T-helper 2 cell (primary cell): ENCODE measurements at places on chromosomes 11 and 22.

DNA sequence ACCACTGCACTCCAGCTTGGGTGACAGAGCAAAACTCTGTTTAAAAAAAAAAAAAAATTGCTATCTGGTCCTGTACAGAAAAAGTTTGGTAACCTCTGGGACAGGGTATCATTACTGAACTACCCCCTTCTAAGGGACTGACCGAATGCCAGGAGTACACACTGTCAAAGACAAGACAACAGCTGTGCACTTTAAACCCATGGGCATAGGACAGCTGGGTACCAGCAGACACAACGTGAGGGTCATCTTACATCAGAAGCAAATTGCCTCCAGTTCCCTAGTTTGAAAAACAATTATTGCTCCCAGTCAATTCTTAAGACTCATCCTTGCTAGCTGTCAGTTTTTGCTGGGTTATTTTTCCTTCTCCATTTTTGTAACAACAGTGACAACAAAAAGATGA lies 17.8 kb downstream of the CD59 start:
- no peak for DNase-seq

DNA sequence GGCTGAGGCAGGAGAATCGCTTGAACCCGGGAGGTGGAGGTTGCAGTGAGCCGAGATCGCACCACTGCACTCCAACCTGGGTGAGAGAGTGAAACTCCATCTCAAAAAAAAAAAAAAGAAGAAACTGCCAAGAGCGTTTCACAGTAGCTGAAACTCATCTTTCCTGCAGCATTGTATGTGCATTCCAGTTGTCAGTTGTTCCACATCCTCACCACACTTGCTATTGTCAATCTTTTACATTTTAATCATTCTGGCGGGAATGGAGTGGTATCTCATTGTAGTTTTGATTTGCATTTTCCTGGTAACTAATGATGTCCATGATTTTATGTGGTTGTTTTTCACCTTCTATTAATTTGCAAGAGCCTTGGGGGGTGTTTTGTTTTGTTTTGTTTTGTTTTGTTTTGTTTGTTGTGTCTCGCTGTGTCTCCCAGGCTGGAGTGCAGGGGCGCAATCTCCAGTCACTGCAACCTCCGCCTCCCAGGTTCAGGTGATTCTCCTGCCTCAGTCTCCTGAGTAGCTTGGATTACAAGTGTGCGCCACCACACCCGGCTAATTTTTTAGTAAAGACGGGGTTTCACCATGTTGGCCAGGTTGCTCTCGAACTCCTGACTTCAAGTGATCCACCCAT lies 8.1 kb upstream of the GNB1L start:
- DNase-seq: no peak

GRCh38 chr11:88535916-88536547 lies 198.5 kb upstream of the CTSC start:
- DNase-seq: no peak

DNA sequence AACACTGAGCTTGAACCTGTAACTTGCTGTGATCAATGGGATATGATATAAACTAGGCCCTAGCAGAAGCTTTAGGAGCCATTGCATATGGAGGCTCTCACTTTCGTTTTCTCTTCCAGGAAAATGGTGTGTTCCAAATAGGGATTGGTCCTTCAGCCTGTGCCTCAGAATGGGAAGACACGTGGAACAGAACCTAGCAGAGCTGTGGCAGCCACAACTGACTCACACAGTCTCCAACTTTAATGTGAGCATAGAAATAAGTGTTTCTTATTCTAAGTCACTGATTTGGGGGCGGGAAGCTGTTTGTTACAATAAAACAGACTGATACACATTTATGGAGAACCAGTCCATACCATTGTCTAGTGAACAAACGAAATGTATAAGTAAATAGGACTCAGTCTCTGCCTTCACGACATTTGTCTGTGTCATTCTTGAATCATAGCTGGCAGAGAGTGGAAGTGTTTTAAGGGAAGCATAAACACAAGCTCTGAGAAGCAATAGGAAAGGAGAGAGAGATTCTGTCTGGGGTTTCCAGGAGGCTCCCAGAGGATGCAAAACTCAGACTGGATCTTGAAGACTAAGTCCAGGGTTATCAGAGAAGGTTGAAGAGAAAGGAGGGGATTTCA lies 97.3 kb downstream of the GALNT18 start:
- no peak for DNase-seq

- DNase-seq: no peak
Measured at GRCh38 chr22:16845465-16845864, 20.3 kb upstream of the XKR3 start.

DNA sequence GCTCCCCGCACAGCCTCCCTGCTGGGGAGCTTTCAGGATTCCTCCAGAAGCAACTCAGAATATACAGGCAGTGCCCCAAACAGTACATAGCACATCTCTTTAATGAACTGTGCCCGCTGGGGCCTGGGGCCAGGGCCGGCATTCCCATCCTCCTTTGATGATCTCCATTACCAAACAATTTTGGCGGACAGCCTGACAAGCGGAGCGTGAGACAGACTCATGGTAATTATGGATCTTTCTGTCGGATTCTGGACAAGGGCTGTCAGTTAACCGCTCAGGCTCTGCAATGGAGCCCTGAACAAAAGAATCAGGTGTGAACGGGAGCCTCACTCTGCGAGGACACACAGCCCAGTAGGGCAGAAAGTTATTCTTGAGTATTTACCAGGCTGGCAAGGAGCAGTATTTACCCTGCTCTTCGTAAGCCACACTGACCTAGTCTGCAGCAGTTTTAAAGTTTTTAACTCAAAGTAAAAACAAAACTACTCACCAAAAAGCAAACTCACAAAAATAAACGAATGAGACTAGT lies 174.0 kb downstream of the TBC1D22A start:
- DNase-seq: no peak

GRCh38 chr11:75292943-75293342 lies 52.4 kb downstream of the TPBGL start:
- DNase-seq: no peak

DNA sequence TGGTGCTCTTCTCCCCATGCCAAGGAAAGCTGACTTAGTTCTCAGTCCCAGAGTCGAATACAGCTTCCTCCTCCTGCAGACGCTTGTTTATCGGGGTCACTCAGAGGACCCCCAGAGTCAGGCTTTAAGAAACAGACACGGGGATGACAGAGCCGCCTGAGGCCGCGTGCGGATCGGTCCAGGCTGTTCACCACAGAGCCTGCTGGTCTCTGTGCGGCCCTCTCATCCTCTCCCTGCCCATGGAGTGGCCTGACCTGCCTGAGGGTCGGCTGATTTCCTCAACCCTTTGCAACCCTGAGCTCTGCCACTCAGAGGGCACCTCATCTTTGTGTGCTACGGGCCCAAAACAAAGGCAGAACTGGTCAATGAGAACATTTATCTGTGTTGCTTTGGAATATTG lies 2.1 kb downstream of the GAL start:
- no peak for DNase-seq

DNA sequence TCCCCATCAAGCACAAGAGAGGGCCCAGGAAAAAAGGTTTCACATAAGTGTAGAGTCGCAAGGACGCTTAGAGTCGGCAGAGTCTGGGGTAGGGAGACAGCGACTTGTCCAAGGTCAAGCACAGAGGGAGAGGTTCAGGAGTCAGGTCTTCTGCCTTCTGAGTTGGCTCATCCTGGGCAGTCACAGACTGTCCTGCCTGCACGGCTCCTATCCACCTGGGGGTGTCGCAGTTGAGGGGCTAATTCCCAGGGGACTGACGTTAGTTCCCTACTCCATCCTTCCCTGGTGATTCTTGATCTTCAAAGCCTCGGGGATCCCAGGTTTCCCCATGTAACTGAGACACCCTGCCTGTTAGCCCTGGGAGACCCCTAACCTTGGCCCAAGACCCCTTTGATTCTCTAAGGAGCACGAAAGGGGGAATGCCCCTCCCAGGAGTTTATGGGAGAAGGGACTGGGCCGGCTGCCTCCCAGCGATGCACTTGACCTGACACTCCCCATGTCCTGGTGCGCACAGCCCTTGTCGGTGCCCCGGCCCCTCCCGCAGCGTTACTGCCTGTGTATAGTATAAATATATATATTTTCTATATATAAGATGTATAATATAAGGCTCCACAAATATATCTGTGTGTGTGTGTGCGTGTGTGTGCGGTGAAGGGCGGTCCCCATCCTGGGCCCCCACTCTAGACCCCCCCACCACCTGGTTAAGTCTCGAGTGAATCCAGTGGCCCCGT lies 14.7 kb upstream of the TAB1 start:
- no peak for DNase-seq

DNA sequence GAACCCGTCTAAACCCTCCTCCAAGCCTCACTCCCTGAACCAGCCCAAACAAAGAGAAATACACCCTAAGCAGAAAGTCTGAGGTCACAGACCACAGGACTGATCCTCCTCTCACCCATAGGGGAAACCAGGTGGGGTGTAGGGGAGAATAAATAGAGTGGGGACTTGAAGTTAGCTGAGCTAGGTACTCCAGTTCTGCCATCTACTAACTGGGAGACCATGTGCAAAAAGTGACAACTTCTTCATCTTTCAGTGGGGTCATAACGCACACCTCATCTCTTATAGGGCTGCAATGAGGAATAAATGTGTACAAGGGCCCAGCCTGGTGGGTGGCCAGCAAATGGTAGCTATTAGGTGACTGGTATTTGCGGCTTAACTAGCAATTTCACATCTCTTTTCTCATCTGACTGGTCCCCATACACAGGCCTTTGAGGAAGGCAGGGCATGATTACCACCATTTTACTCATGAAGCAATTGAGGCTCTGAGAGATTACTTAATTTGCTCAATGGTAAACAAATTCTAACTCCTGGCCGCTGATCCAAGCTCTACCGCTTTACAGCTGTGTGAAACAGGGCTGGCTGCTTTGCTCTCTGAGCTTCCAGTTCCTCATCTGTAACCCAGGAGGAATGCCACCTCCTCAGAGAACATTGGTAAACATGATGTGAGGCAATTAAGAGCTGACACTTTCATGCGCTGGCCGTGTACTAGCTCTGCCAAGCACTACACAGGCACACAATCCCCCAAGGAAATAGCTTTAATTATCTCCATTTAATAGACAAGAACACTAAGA lies 16.6 kb downstream of the TBC1D10A start:
- peak; percentile 83 for DNase-seq

DNA sequence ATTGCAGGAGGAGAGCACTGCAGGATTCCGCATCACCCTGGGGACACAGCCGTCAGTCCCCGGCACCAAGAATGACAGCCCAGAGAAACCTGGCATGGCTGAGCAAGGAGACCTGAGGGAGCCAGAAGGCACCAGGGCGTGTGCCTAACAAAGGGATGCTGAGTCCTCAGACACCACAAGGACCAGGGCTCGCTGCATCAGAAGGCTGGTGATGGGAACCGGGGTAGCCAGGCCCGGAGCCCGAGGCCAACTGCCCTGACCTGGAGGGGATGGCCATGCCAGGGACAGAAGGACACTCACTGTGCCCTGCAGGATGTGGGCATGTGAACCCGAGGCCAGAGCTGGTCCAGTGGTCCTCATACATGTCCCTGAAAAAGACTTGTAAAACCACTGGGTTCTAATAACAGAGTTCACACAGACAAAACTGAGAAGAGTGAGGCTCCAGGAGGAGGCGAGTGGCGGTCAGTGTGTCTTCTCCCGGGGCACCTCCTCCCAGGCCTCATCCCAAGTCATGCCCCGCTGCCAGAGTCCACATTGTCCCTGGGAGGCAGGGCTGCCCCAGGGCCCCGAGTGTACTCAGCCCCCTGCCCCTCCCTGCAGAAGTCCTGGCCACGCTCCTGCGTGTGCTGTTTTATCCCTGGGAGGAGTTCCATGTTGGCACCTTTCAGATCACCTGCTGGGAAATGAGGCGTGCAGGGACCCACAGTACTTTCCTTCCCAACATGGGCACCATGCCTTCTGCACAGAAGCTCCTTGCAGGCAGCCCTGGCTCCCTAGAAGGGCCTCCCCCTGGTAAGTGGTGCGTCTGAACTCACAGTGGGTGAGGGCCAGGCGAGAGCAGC lies 42.5 kb downstream of the TBX1 start:
- no peak for DNase-seq

- DNase-seq: no peak
Measured at GRCh38 chr11:38384568-38384967, 1786.5 kb upstream of the RAG2 start.

DNA sequence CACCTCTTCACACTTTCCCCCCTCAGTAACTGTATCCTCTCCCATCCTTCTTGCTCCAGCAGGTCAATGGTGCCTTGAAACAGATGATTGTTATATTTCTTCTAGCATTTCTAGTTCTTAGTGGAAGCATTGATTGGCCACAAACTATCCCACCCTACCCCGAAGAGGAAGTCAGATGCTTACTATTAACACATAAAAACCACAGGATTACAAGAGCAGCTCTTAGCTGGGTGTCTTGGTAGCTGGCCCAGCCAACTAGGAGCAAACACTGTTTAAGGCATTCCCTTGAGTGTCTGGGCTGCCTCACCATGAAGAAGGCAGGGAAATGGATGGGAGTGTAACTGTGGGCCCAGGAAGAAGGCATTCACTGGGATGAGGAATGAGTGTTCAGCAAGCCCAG lies 176.6 kb downstream of the GRIK4 start:
- DNase-seq: no peak

GRCh38 chr11:45154276-45154675 lies 7.8 kb downstream of the PRDM11 start:
- DNase-seq: no peak

DNA sequence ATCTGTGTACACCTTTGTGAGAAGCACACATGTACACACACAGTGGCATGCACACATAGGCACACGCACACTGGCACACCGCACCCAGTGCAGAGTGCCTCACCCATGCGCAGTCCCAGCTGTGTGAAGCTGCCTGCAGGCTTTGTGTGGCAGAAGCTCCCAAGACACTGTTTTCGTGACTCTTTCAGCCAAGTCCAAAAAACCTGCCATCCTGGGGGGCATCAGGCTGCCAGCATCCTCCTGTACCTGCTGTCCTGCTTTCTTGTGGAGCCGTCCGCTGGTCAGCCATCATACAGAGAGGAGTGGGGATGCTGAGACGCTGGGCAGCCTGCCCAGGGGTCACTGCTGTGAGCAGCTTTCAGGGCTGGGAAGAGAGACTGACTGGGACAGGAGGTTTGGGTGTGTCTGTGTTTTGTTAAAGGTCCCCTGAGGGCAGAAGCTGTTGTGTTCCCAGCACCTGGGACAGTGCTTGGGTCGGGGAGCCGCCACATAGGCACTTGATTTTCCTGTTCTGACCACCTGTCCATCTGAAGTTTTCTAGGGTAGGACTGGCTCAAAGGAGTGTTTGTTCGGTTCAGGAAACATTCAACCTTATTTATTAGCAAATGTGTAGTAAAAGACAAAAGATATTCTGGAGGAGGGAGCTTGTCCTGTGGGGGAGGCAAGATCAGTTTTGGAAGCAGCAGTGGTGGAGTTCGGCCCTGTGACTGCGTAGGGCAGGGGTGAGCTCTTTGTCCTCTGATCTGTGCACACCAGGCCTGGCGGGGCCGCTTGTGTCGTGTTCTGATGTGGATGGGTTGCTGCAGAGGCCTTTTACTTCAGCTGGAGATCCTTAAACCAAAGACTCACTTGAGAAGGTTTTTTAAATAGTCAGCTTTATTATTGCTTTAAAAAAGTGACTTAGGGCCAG lies 29.7 kb downstream of the AP2A2 start:
- no peak for DNase-seq

DNA sequence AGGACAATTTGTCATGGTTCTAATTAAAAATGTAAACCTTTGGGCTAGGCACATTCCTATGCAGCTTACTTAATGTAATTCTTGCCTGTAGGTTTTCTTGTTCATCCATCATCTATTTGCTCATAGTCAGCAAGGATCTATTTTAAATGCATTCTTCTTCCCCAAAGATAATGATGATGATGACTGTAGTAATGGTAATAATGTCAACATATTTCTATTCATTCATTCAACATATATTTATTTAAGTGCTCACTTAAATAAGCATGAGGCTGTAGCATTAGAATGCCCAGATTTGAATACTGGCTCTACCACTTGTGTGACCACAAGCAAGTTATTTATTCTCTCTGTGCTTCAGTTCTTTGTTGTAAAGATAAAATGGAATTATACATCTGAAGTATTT lies 169.6 kb upstream of the SYN3 start:
- no peak for DNase-seq
